ENCODE measurements at places on chromosomes 3 and 15.

DNA sequence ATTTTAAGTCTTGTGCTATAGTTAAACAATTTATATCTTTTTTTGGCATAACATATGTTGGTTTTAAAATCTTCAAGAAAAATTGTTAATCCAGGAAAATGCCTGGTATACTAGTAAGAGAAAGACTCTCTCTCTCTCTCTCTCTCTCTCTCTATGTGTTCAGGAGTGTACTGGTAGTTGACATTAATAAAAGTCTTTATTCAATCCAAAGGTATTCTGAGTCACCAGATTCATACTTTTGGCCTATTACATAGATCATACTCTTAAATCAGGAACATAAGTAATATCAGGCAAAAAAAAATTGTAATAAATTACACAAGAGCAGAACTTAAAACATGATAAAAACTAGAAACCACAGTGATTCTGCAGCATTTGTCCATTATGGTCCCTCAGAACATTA lies 70.2 kb downstream of the TFG start:
- no peak for DNase-seq

DNA sequence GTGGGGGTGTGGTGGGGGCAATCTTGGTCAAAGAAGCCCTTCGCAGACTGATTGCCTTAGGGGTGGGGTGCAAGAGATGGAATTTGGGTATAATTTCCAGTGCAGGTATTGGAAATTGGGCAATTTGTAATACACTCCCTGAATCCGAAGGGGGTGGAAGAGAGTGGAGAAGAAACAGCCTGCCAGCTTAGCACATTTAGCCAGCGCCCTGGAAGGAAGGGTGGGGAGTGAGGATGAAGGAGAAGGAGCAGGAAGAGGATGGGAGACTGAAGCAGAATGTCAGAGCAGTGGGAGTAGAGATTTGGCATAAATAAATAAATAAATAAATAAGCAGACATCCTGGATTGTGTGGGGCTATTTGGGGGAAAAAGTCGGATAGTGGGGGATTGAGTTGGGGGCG lies 1.6 kb downstream of the GAP43 start:
- no peak for DNase-seq

DNA sequence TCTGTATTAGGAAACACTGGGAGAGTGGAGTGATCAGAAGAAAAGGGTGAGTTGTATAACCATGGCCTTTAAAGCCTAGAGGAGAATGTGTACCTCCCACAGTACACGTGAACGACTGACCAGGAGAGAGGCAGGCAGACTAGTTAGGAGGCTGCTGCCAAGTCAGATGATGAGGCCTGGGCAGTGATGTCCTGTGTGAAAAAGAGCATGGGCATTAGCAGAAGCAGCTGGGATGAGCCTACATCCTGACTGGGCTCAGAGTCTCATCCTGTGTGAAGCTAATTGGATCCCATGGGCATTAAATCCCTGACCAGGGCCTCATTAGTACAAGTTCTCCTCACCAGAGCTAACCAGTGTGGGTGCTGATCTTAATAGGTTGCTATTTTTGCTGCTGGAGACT lies 89.1 kb upstream of the SLC2A2 start:
- no peak for DNase-seq

DNA sequence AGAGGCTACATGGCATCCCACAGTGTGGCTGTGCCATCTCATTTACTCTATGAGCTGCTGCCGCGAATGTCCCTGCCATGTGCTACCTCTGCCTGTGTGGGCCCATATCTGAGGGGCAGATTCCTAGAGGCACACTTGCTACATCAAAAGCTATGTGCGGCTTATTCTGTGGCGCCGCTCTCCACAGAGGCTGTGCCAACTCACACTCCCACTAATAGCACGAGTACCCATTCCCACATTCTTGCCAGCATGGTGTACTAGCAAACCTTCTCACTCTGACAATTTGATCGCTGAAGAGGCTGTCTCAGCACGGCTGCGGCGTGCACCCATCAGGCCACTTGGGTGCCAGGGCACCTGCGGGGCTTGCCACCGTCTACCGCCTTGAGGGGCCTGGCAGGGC lies 31.2 kb upstream of the MUSTN1 start:
- no peak for DNase-seq

DNA sequence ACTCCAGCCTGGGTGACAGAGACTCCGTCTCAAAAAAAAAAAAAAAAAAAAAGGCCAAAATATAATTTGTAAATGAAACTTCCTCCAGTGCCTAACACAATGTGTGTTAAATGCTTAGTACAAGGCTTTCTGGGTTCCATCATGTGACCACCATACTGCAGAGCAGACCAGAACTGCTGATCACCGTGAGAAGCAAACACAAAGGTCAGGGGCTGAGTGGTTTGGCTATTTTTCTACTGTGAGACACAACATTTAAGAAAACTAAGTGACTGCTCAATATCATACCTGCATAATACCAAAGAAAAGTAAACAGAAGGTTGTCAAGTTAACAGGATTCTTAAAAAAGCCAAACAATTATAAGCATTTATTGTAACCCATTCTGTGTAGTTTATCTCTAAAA lies 13.2 kb downstream of the ABCC5 start:
- no peak for DNase-seq

GRCh38 chr15:88391700-88392099 lies 75.5 kb downstream of the MRPL46 start:
- no peak for DNase-seq

GRCh38 chr15:70063261-70063925 lies 34.3 kb downstream of the TLE3 start:
- DNase-seq: no peak

DNA sequence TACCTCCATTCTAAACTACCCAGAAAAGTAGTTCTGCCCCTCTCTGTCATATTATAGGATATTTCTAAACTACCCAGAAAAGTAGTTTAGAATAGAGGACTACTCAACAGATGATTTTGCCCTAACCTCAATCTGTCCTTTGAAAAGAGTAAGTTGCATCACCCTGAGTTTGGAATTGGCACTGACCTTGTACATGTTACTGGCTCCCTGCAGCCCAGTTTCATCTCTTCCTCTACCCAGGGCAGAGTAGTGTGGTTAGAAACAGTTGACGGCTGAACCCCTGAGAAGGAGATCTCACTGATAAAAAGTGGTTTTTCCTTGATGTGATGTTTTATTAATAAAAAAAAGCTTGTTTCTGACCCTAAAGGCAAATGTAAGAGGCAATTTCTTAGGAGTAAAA lies 340.5 kb upstream of the NECTIN3 start:
- DNase-seq: no peak

- DNase-seq: no peak
Observed at GRCh38 chr3:175307642-175308041, 448.5 kb downstream of the NAALADL2 start.

GRCh38 chr3:111373861-111374260 lies 168.1 kb upstream of the CD96 start:
- no peak for DNase-seq

DNA sequence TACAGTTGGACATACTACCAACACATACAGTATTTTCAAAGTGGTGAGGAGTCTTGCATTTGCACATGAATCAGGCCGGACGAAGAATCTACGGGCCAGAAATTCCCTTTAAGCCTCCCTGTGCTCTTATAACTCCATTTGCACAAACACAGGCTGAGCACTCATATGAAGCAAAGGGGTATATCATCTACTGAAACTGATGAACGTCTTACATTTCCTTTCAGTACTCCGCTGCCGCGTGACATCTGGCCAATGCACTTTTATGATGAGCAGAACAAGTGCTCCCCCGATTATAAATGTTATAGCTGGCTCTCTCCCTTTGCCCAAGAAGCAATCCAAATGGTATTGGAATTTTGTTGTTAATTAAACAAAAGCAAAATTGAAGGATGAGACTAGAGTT lies 110.3 kb upstream of the ICE2 start:
- no peak for DNase-seq

- DNase-seq: no peak
Observed at GRCh38 chr15:35397027-35397426, 148.9 kb downstream of the DPH6 start.

DNA sequence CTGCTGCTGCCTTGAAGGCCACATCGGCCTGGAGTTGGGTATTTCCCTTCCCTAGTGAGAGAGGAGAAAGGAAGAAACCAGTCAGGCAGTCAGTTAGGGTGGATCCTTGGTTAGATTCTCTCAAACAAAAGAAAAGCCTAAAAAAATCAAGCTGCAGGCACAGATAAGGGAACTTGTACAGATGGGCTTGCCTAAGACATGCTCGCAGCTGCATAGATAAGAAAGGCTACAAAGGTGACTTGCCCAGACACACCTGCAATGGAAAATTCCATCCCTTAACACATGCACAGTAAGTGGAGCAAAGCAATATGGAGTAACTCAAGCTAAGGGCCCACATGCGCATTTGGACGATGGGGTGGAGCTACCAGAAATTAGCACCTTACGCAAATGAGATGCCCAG lies 199.7 kb upstream of the ARPP21 start:
- DNase-seq: no peak
